ENCODE measurements at places on chromosomes 6 and 20.

- DNase-seq: no peak
These were observed 614.3 kb upstream of the CDH4 start for GRCh38 chr20:60637801-60638200.

- DNase-seq: no peak
These were observed 144.6 kb upstream of the MMS22L start for GRCh38 chr6:97427648-97428047.

DNA sequence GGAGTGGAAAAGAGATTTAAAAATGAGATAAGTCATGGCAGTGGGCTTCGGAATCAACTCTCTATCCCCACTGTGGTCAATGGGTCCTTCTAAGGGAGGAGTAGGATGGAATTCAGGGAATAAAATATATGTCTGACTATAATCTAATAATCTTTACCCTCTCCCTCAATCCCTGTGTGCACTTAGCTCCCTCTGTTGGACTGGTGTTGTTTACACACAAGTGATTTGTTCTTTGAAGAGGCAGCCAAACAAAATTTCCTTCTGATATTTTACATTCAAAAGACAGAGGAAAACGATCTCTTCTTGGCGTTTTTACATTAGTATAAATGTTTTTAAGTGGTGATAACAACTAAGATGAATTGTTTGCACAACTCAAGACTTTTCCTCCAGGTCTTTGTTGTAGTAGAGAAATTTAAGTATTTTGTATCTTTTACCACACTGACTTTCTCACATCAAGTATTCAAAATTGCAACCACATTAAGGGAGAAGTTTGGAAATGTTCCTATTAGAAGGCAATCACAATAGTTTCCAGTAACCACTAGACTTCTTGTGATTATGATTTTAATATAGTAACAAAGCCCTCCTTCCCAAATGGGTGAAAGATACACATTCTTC, 317.8 kb downstream of the CENPW start:
- DNase-seq: no peak

GRCh38 chr6:55925292-55925691, 49.9 kb upstream of the BMP5 start:
- DNase-seq: no peak

- DNase-seq: peak; percentile 7
These were observed 677 bp downstream of the PXMP4 start for GRCh38 chr20:33719277-33719988.

DNA sequence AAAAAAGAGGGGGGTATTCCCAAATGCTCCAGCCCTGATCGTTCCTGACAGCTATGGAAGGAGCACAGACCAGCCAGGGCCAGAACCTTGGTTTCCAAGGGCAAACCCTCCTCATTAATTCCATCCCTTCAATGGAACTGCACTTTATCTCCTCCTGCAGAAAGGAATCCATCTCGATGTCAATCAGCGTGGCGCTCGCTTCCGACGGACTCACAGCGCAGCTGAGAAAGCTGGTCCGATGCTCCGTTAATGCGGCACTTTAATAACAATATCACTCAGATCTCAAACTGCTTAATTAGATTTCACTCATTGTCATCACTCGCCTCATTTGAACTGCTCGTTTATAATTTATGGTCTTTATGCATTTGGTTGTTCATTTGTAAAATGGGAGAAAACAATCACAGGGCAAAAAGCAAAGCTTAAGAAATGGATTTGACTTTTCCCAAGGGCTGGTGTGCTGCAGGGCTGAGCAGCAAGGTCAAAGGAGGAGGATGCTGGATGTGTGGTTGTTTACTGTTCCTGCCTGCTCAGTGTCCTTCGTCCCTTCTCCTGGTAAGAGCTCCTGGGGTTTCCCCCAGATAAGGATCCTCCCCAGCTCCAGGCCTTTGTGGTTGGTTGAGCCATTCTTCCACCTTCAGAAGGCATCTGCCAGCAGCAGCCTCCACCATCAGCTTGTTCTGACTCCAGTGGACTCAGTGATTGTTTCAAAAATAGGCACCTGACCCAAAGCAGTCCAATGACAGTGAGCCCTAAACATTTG, 152.7 kb downstream of the ANKRD60 start:
- DNase-seq: peak; percentile 60

GRCh38 chr6:72466971-72467566, 154.8 kb upstream of the KCNQ5 start:
- DNase-seq: peak; percentile 64

GRCh38 chr20:44540834-44541233, 19.0 kb upstream of the SERINC3 start:
- no peak for DNase-seq

GRCh38 chr6:155265843-155266535, 2.2 kb downstream of the CLDN20 start:
- no peak for DNase-seq

- no peak for DNase-seq
These were observed 349.2 kb downstream of the MAFB start for GRCh38 chr20:40339661-40340449.

GRCh38 chr6:12635375-12635774, 81.2 kb upstream of the PHACTR1 start:
- DNase-seq: no peak

GRCh38 chr20:2333821-2334220, 38.0 kb downstream of the TGM3 start:
- no peak for DNase-seq

DNA sequence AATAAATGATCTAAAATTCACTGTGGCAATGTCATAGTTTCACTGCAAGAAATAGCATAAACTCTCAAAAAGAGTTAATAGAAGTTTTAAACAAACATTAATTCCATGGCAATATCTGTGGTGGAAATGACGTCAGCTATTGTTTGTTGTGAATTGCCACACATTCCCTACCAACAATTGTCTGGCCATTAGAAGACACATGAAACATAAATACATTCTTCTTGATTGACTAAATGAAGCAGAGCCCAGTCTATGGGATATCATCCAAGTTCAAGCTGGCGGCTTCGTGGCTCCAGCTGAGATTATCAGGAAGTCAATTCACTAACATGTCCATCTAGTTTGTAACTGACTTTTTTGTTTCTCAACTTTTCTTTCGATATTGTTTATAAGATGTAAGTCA, 369.0 kb downstream of the ARHGAP18 start:
- DNase-seq: no peak

GRCh38 chr6:169132352-169132940, 121.2 kb downstream of the THBS2 start:
- no peak for DNase-seq

- DNase-seq: no peak
These were observed 215.2 kb downstream of the NFATC2 start for GRCh38 chr20:51327251-51327841.

DNA sequence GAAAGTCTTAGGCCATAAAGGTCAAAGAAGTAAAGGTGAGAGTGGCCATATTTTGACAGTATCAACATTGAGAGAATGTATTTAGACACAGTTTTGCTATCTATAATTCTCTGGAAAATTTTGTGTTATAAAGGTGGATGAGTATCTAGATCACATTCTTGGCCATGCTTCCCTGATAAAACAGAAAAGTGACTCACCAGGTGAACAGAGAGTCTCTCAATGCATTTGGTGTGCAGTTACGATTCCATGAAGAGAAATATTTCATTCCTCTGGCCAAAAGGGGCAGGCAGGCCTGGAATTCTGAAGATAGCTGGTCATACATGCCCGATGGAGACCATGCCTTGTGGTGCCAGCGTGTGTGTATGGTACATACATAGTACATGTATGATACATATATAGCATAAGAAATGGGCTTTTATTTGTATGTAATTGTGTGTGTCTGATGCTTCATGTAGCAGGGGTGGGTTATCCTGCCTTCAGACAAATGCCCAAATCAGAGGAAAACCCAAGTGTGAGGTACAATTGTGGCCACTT, 164.0 kb downstream of the SOBP start:
- no peak for DNase-seq

DNA sequence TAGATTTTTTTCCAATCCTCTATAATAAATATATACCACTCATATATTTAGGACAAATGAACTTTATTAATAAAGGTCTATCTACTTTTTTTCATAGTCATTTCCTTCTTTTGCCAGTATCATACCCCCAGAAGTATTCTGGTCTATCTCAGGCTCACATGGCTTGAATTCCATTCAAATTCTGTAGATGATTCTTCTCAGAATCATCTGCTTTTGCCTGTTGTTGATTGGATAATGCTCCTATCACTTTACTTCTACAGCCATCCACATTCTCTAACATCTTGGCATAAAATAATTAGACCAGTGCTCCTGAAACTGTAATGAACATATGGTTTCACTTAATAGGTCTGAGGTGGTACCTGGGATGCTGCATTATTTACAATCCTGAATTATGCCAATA, 121.2 kb downstream of the GFRAL start:
- no peak for DNase-seq

Data from brain (organoid and tissue), 16 donors.